SK-N-DZ (cell line): ENCODE measurements at places on chromosomes 2 and 18.

- no peak for DNase-seq
Observed at GRCh38 chr2:33597026-33597425, 2.1 kb downstream of the FAM98A start.

- no peak for DNase-seq
Observed at GRCh38 chr2:378364-378763, 90.5 kb upstream of the ALKAL2 start.

- no peak for DNase-seq
Observed at GRCh38 chr2:40937284-40937683, 485.4 kb upstream of the SLC8A1 start.

DNA sequence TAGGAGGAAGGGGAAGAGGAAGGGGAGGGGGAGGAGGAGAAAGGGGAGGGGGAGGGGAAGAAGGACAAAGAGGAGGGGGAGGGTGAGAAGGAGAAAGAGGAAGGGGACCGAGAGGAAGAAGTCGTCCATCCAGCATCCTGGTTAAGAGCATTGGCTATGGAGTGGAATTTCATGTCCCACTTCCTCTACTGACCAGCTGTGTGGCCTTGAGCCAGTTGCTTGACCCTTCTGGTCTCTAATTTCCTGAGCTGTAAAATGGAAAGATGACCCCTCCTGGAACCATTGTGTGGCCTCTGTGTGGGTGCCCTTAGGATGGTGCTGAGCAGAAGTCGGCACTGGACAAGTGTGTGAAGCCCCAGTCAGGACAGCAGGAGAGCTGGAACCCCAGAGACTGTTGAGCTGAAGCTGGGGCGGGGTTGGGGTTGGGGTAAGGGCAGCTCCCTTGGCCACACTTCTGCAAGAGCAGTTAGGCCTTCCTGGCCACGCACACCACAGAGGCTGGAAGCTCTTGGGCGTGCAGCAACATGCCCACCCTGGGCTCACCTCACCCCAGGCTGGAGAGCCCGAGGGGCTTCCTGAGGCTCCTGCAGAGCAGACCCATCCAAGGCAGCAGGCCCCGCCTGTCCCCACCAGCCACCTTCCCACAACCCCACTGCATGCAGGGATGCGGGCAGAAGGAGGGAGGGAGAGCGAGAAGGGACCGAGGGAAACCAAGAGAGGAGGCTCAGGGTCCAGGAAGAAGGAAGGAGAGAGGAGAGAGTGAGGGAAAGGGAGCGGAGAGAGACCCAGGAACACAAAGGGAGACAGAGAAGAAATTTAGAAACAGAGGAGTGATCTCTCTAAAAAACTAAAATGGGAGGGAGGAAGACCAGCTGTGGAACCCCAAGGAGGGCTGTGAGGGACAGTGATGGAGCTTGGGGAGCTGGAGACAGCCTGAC, 16.2 kb downstream of the ADRA2B start:
- DNase-seq = no peak

- no peak for DNase-seq
Observed at GRCh38 chr2:109189751-109190150, 60.7 kb downstream of the SH3RF3 start.

- DNase-seq = no peak
Observed at GRCh38 chr2:169080250-169081069, 11.1 kb downstream of the DHRS9 start.

DNA sequence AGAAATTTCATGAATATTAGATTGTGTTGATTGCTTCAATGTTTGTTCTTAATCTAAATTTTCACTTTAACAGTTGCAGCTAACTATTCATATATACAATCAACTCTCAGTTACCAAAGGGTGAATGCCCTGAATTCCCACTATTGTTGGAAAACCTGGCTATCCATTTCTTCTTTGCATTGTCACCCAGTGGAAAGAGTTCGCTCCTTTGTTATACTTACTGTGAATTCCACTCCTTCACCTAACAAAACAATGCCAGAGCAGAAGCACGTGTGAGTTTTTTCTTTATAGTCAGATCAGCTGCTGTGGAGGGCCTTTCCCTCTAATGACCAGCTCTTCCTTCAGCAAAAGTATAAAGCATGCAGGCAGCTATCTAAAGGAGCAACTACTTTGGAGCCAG, 409.2 kb upstream of the NRP2 start:
- no peak for DNase-seq

DNA sequence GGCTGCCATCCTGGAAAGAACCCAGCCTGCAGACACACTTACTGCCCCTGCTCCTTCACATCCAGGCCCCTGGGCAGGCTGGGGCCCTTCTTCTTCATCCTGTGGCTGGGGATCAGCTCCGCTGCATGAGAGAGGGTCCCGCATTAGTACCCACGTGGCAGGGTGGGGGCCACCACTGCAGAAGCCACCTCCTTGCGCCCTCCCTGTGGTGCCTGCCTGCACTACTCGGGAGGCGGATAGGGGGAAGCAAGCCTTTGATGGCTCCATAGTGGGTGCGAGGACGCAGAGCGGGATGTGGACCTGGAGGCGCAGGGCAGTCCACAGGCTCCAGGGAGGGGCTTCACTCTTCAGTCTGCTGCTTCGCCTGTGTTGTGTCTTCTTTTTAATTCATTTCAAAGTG, 46.7 kb downstream of the GPC1 start:
- no peak for DNase-seq

GRCh38 chr18:9834551-9834950, 51.2 kb upstream of the TXNDC2 start:
- DNase-seq = no peak

DNA sequence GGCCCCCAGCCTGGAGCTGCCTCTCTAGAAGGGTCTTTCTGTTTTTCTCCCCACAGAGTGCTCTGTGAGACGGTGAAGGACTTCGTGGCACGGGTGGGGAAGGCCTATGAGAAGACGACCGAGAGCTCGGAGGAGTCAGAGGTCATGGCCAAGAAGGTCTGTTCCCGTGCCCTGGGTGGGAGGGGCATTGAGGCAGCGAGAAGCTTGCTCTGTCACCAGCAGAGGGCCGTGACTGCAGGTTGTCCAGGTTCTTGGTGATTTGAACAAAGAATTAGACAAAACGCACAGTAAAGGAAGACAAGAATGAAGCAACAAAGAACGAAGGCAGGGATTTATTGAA, 93.9 kb downstream of the DGKD start:
- peak; percentile 7 for DNase-seq

GRCh38 chr2:48541666-48542389, 11.9 kb downstream of the STON1 start:
- DNase-seq = no peak

- DNase-seq = no peak
Observed at GRCh38 chr2:7969756-7970515, 711.9 kb upstream of the ID2 start.

DNA sequence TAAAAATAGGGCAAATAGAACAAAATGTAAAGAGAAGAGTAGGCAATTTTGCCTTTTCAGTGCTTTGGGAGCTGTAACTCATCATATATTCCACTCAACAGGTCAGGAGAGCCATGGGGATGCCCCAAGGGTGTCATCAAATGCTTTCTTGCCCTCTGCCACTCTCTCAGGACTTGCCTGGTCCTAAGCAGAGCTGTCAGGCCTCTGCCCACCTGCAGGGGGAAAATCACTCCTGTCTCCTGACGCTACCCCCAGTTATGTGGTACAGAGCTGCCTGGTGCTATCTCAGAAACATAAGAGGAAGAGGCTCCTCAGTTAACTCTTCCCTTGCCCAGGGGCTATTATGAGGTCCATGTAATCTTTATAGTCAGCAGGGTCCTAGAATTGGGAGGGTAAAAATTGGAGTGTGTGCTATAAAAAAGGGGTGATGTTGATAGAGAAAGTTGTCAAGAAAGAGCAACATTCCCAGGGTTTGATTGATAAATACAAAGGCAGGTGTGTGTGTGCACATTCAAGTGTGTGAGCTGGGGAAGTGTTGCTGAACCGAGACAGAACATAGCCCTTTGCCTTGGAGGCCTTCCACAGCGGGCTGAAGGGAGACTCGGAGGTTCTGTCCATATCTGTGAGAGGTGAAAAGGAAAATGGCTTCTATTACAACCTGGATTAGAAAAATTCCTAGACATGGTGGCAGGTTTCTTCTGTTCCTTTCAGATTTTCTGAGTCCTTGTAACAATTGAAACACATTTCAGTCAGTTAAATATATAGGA, 25.4 kb downstream of the PTPRM start:
- DNase-seq = peak; percentile 27

GRCh38 chr2:44191739-44192138, 23.1 kb downstream of the PPM1B start:
- no peak for DNase-seq

DNA sequence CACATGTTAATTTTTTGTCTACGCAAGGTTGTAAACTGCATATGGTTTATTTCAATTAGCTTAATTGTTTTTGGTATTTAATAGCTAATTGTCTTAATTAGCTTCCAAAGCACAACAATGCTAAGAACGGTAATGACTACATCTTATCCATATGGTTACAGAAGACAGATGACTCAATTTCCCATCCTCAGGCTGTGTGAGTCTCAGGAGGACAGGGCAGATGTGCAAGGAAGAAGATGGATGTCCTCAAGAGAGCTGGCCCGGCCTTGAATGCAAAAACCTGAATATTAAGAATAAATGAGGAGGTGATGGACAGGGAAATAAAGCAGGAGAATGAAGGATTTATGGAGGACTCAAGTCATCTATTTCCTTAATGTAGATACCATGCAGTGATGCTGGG, 31.4 kb downstream of the SLC4A3 start:
- DNase-seq = no peak

- DNase-seq = peak; percentile 18
Observed at GRCh38 chr2:135916207-135916606, 40.0 kb upstream of the MCM6 start.

- no peak for DNase-seq
Observed at GRCh38 chr2:126994340-126994777, 95.7 kb downstream of the TEX51 start.

DNA sequence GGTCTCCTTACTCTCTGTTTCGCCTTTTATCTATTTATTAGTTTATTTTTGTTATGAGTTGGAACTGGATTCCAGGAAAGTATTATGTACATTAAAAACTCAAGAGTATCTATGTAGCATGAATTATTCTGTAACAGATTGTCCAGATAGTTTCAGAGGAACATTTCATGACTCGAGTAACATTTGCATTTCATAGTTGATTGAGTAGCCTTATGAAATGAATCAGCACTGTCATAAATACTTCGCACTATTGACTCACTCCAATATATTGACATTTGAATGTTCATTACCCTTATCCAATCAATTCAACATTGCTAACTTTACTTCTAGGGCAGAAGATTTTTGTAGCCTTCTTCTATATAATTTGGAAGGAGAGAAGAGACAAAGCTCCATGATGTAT, 11.3 kb upstream of the VRK2 start:
- no peak for DNase-seq

DNA sequence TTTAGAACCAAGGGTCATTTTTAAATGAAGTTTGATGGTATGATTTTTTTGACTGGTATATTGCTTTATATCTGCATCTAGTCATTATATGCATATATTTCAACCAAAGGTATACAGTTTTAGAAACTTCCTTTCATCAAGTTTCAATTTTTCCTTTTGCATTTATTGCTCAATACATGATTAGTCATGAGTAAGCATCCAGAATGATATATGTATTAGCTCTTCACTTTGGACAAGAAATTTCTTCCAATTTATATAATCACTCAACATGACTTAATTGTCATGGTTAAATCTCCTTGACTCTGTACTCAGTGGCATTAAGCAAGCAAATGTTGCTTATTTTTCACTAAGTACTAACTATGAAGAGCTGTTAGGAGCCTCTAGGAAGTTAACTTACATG, 123.6 kb downstream of the PLCL1 start:
- DNase-seq = no peak

DNA sequence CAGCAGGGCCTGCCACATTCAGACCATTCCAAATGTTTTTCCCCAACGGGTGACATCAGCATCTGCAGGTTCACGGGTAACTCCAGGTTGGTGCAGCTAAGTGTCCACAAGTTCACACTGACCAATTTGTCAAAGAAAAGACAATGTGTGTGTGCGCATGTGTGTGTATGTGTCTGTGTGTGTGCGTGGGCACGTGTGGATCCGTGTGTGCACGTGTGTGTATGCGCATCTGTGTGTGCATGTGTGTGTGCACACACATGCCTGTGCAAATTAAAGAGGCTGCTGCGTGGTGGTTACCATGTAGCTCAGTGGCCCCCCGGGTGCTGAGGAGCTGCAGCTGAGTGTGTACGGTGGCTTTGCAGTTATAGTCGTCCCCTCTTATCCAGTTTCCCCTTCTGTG, 187.4 kb downstream of the TMEM18 start:
- no peak for DNase-seq

DNA sequence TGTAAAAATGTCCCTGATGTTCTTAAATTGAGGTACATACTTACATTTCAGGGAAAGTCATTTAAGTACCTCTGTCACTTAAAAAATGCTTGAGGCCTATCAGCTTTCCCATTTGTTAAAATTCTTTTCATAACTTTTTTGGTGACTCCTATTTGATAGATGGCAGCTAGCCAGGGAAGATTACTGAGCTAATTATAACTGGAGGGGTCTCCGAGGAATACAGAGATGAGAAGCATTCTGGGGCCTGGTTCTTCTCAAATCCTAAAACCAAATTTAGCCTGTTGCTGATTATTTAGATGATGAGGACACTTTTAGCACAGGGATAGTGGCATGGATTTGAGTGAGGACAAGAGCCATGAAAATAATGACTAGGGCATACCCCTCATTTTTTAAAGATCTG, 4.8 kb downstream of the UGP2 start:
- DNase-seq = peak; percentile 85

DNA sequence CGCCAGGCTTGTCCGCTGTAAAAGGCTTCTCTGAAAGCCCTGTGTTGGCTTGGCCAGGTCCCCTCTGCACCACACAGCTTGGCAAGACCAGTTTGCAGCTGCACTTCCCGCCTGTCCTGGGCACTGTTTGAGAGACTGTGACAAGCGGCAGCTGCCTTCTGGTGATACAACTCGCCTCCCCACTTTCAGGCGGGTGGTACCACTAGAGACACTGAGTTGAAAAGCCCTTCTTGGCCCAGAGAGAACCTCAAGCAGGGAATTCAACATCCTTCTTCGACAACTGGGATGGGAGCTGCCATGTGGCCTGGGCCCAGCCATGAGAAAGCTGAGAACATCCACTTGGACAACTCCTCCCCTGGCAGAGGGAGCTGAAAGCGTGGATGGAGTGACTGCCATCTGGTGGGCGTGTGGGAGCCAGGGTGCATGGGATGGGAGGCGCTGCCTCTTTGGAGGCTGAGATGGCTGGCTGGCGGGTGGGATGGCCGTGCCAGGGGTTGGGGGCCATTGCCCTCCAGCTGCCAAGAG, 125.5 kb upstream of the REV1 start:
- no peak for DNase-seq

GRCh38 chr2:105652014-105652796, 92.5 kb upstream of the NCK2 start:
- DNase-seq = no peak

GRCh38 chr18:27964811-27965210, 212.1 kb downstream of the CDH2 start:
- no peak for DNase-seq

GRCh38 chr2:230849633-230850357, 14.9 kb upstream of the ITM2C start:
- no peak for DNase-seq

GRCh38 chr2:128303911-128304310, 14.8 kb downstream of the HS6ST1 start:
- no peak for DNase-seq

GRCh38 chr2:174158003-174158402, 90.3 kb downstream of the OLA1 start:
- DNase-seq = peak; percentile 35

GRCh38 chr2:80222644-80223043, 81.9 kb downstream of the LRRTM1 start:
- DNase-seq = no peak
